Epithelial cell of esophagus (primary cell): ENCODE measurements at places on chromosomes 11 and 22.

- no peak for DNase-seq
Measured at GRCh38 chr11:67432655-67433349, 4.5 kb downstream of the RPS6KB2 start.

DNA sequence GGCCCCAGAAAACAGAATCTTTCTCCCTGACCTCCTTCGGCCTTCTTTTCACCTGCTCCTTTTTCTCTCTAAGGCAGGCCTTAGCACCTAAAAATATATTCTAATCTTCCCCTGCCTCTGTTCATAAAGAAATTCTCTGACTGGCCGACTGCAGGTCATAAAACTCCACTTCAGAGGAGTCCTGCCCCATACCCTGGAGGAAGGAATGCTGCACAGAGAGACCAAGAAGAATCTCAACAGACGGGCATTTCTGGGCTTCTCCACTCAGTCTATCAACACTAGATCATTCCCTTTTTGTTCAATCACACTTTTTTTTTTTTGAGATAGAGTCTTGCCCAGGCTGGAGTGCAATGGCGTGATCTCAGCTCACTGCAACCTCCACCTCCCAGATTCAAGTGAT, 19.7 kb upstream of the PGA3 start:
- DNase-seq = no peak

DNA sequence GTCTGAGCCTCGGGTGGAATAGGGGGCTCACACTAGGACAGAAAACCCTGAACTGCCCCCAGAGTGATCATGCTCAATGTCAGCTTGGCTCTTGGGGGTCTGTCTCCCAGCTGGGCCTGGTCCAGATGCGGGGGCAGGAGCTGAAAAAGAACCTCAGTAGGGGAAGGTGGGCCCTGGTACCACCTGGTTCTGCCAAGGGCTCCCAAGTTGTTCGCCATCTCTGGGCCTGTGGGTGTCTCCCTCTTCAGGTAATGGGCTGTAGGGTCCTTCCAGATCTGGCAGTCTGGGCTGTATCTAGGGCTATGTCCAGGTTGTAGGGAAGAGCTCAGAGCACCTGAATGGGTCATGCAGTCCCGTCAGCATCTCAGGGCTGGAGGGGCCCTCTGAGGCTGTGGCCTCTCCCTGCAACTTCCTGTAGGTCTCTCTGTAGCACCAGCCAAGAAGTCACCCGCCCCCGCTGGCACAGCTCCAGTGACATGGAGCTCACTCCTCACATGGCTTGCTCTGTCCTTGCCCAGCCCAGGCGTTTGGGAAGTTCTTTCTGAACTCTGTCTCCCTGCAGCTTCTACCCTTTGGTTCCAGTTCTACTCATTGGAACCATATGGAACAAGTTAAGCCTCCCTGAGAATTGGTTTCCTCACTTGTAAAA, 33.0 kb upstream of the SOX10 start:
- DNase-seq = peak; percentile 50

- DNase-seq = no peak
Measured at GRCh38 chr22:18999416-18999815, 63.3 kb upstream of the PRODH start.

DNA sequence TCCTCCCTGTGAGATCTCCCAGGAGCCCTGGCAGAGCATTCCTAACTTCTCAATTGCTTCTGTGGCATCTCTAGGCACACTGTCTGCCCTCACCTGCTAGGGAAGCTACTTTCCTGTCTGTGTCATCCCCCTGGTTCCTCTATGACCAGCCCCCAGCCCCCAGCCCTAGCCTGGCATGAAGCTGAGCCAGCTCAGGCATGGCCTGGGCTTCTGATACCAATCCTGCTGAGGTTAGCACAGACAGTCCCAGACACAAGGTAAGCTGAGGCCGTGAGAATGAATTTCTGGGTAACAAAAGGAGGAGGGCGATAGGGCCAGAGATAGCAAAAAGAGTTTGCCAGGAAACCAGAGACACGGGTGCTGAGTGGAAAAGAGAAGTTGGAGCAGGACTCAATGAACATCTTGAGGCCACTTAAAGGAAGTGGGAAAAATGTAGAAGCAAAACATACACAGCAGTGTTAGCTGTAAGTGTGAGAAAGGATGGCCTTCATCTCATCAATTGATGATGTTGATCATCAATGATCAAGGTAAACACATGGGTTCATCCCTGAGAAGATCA, 87.6 kb upstream of the PICALM start:
- no peak for DNase-seq

DNA sequence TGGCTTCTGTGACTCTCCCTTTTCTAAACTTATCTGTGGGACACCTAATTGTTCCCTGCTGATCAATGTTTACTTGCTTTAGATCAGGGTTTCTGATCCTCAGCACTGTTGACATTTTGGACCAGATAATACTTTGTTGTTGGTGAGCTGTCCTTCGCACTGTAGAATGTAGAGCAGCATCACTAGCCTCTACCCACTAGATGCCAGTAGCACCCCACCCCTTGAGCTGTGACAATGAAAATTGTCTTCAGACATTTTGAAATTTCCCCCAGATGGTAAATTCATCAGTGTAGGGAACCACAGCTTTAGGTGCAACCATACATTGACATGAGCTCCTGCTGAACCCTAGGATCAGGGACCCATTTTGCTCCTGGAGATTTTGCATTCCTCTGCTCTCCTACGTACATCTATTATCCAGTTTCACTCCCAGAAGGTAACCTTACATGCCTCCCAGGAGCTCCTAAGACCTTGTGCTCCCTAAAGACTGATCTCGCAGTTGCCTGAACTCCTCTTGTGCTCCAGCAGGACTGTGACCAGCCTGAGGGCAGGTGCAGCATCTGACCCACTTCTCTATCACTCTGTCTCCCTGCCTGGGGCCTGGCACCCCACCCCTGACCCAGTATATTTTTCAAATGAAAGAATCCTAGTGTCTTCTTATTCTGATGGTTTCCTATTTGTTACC, 107.8 kb downstream of the FAR1 start:
- peak; percentile 12 for DNase-seq

- DNase-seq = peak; percentile 18
Measured at GRCh38 chr22:35761037-35761436, 43.4 kb downstream of the APOL5 start.

GRCh38 chr11:12215181-12215593, 104.8 kb downstream of the MICAL2 start:
- DNase-seq = no peak

DNA sequence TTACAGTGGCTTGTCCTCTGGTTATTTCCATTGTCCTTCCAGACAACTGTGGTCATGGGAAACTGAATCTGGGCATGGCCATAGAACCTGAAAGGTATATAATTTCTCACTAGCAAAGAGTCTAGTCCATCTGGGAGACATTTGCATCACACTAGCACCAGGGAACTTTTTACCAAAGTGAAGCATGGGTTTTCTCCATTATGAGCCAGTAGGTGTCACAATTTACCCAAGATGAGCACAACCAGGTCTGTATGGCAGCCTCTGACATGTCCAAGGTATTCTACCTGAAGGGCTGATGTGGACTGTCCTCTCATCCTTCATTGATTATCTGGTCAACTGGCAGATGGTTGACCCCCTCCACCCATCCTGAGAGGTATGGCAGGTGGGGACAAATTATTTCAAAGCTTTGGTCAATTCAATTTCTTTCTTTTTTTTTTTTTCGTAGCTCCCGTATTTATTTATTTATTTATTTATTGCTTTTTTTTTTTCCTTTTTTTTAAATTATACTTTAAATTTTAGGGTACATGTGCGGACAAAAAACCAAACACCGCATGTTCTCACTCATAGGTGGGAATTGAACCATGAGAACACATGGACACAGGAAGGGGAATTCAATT, 425.9 kb downstream of the TMEM135 start:
- peak; percentile 80 for DNase-seq

- DNase-seq = no peak
Measured at GRCh38 chr11:74033046-74033445, 24.2 kb upstream of the UCP3 start.

- DNase-seq = no peak
Measured at GRCh38 chr11:45924036-45924915, 1.8 kb downstream of the LARGE2 start.

DNA sequence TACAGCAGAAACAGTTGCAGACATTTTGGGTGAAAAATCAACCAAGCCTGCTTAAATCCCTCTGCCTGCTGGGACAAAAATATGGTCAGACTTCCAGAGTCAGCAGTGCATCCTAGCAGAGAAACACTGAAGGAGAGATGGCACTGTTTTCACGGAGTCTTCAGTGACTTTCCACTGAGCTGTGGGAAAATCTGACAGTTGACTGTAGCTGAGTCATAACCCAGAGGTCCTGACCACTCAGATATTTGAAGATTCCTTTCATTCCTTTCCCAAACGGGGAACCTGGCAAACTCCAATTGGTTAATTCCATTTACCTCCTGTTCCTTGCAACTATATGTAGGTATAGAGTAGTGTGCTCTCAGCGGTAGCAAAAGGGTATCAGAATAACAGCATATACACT, 20.9 kb upstream of the UPB1 start:
- peak; percentile 53 for DNase-seq

- peak; percentile 51 for DNase-seq
Measured at GRCh38 chr22:46607483-46608114, 12.6 kb upstream of the GRAMD4 start.

DNA sequence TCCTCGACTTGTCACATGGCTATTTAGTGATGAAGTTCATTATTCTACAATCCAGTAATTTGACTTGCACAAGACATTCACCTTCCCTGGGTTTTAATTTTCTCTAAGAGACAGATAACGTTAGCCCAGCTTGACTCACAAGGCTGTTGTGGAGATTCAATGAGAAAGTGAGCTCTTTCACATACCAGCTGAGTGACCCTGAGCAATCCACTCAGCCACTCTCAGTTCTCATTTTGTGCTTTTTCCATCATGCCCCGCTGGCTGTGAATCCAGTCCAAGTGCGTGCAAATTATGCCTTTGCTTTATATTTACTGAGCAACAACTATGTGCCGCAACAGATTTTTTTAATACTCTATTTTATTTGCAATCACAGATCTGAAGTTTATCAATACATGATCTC, 176.5 kb downstream of the LARGE1 start:
- no peak for DNase-seq

DNA sequence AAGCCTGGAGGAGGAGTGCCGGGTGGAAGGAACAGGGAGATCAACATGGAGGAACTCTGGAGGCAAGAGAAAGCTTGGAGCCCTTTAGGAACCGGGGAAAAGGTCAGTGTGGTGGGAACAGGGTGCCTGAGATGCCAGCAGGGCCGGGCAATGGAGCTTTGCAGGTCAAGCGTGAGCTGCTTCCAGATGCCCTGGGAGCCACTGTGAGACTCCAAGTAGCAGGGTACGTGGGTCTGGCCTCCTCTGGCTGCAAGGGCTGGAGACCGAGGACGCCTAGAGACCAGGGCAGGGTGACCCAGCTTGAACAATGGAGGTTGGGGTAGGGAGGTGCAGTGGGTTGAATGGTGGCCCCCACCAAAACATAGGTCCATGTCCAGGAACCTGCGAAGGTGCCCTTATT, 15.6 kb upstream of the EMID1 start:
- no peak for DNase-seq

GRCh38 chr11:109421981-109422869, at the start of gene C11orf87:
Gene C11orf87 (plus strand): TSS chr11:109422190. CDS start chr11:109423634, 1,444 bp downstream.
- peak; percentile 18 for DNase-seq
